GM12891 (cell line): ENCODE measurements at places on chromosomes 7 and 10.

DNA sequence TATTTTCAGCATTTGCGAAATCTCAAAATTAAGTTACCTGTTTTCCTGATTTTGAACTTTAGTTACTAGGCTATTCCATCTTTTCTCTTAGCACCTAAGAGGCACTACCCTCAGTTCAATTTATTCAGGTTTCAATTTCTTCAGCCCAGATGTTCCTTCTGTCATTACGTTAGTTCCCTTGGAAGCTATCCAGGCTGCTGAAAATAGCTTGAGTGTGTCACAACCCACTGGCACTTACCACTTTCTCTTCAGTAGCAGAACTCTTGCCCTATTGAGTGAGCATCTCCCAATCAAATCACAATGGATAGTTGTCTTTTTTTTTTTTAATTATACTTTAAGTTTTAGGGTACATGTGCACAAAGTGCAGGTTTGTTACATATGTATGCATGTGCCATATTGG is 332.7 kb upstream of the LRGUK start:
- no peak for DNase-seq

DNA sequence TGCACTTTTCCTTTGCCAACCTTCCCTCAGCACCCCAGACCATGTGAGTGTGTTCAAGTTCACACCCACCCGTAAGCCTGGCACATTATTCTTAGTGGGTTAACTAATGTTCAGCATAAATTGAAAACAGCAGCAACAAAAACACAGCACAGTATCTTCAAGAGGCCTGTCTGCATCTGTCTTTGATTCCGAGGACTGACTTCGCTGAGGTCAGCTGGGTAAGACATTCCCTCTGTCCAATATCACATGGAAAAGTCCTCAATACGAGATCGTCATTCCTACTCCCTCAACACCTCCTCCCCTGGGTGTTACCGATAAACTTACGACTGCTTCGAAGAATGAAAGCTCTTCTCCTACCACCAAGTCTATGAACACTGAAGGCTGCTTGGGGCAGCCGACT is 218.8 kb downstream of the SFMBT2 start:
- DNase-seq: no peak

DNA sequence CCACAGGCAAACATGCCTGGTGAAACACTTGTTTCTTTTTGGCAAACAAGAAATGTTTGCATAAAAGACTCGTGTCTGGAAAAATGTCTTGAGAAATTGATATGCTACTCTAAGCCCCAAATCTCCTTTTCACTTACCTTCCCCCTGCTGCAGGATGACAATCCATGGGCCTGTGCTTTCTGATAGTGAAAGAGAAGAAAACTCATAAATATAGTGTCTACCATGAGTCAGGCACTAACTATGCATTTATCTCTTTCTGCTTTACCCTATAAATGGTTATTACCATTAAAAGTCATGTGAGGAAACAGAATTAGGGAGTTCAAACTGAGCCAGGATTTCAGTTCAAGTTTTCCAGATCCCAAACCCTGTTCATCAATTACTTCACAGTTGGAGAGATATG is 6.6 kb upstream of the TARP start:
- DNase-seq: no peak

DNA sequence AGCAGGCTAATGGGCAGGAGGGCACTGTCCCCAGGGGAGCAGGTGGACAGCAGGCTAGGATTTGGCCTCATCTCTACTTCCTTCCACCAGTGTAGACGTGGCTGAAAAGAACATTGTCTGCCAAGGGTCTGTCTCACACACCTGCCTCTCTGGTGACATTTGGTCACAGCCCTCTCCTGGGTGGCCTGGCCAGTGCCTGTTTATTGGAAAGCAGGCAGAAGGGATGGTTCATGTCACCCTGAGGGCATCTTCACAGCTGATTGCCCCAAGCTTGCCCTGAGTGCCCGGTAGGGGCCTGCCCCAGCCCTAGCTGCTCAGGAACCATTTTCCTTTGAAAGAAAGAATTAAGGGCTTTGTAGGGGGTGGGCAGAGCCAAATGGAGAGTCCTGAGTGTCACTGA is 138.7 kb downstream of the C10orf105 start:
- no peak for DNase-seq

GRCh38 chr10:5364890-5365338 is at the start of gene UCN3:
Gene UCN3, plus strand, starts transcription at chr10:5364966. Its CDS starts 8,755 bp downstream, at chr10:5373721.
- DNase-seq: no peak

GRCh38 chr7:30618961-30619360 is 24.3 kb downstream of the GARS1 start:
- DNase-seq: no peak

DNA sequence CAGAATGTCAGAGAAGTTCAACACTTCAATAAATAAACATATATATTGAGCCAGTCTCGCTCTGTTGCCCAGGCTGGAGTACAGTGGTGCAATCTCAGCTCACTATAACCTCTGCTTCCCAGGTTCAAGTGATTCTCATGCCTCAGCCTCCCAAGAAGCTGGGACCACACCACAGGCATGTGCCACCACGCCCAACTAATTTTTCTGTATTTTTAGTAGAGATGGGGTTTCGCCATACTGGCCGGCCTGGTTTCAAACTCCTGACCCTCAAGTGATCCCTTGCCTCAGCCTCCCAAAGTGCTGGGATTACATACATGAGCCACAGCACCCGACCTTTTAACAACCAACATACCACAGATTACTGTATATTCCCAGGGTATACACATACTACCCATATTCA is 134.2 kb downstream of the JMJD1C start:
- no peak for DNase-seq

GRCh38 chr7:139218173-139218572 is 12.9 kb upstream of the UBN2 start:
- DNase-seq: no peak

DNA sequence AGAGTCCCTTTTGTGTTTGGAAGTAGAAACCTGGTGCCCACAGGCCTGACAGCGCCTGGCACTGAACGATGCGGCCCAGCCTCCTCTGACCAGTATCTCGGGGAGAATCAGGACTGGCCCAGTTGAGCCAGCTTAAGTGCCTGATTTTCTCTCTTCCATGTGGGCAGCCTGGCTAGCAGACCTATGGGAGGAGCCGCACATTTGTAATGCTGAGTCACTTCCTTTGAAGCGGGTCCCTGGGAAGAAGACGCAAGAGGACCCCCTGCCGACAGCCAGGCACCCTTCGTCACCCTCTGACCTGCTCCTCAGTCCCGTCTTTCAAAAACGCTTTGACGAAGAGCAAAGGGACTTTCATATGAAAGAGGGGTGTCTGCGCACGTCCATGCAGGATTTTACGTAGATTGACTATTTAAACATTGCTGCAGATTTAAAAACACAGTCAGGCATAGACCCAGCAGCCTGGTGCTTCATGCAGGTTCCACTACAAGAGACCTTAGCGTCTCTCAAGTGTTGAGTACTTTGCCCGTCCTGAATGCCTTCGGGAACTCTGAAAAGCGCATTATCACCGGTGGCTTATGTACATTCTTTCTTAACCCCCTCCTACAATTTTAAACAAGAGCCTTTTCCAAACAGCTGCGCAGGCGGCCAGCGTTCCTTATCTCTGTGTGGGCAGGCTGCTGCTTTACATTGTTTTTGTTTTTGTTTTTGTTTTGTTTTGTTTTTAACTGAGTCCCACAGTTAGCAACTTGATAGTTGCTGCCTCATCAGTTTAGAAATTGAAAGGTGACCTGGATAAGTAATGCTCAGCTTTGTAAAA is 36.5 kb upstream of the AP5Z1 start:
- no peak for DNase-seq

DNA sequence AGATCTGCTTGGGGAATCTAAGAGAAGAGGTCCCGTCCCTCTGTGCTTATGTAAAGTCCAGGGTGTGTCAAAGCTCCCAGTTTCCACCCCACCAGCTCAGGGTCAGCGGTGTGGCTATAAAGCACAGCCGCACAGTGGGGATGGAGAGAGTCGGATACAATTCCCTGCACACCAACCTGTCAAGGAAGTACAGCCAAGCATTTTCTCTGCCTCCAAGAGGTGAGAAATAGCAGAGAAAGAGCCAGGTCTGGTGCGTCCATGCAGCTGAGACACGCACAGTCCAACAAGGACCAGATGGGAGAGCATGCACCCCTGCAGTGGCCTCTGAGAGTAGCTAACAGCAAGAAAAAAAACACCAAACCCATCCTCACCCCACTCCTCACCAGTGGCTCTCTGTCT is 61.3 kb upstream of the WAC start:
- no peak for DNase-seq

GRCh38 chr10:132397036-132397541 is at the start of gene PWWP2B:
Gene PWWP2B, plus strand, starts transcription at chr10:132397200. Its CDS starts 27 bp downstream, at chr10:132397227.
- DNase-seq: peak; percentile 75

DNA sequence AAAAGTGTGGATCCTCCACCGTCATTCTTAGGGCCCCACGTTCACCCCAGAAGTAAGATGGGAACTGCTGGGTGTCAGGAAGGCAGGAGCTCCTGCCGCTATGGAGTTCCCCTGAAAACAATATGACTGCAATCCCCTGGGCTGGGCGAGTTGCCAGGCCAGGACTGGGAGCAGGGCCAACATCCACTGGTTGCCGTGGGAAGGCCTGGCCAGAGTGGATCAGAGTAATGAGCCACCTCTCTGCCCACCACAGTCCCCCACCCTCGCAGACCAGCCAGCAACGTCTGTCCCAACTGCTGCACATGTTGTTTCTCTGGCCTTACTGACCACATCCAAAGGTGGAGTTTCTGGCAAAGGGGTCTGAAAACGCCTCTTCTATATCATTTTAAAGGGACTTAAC is 86.6 kb downstream of the STRA8 start:
- DNase-seq: no peak

- DNase-seq: no peak
These were observed 34.2 kb upstream of the NEBL start for GRCh38 chr10:20931156-20931795.

DNA sequence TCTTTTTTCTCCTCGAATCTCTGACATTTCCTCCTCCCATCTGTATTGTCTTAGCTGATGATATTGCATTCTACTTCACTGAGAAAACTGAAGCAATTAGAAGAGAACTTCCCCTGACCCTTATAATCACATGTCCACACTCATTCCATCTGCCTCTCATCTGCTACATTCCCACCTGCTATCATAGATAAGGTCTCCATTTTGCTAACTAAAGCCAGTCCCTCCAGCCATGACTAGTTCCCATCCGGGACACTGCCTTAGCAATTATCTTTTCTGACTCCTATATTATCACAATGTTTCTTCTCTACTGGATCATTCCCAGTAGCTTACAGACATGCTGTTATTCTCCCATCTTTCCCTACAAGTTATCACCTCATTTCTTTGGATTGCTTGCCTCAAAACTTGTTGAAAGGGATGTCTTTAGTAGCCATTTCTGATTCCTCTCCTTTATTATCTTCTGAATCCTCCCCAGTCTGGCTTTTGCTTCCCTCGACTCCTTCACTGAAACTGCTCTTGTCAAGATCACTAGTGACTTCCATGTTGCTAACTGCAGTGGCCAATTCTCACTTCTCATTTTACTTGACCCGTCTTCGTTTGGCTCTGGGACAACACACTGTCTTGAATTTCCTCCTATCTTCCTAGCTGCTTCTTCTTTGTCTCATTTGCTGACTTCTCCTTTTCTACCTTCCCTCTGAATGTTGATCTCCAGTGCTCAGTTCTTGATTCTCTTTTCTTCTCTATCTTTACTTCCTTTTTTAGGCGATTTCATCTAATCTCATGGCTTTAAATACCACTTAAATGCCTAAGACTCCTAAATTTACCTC is 35.9 kb downstream of the FZD1 start:
- DNase-seq: no peak

- peak; percentile 51 for DNase-seq
These were observed 33.4 kb downstream of the INPP5A start for GRCh38 chr10:132570771-132571649.

DNA sequence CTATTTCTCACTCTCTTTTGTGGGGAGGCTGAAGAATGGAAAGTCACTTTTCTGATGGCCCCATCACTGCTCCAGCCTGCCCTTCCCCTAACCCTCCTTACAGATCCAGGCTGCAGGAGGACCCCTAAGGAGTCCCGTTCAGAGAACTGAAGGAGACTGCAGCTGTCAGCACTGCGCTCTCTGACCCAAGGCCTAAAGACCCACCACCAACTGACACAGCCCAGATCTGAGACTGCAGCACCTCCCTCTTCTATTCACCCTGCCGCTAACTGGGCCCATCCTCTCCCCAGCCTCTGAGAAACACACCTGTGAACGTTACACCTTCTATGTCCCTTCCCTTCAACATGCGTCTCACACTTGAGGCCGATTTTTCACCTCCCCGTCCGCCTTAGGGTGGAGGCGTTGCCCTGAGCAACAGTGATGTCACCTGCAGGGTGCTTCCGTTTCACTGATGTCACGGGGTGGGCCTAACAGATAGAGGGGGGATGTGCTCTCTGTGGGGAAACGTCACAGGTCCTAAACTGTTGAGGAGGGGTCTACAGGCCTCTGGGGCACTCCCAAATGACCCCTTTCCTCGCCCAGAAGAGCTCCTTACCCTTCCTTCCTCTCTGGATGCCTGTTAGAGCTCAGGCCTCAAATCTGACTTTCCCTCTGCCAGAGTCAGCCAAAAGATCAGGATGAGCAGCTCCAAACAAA is 5.1 kb downstream of the ITPRIP start:
- DNase-seq: no peak

DNA sequence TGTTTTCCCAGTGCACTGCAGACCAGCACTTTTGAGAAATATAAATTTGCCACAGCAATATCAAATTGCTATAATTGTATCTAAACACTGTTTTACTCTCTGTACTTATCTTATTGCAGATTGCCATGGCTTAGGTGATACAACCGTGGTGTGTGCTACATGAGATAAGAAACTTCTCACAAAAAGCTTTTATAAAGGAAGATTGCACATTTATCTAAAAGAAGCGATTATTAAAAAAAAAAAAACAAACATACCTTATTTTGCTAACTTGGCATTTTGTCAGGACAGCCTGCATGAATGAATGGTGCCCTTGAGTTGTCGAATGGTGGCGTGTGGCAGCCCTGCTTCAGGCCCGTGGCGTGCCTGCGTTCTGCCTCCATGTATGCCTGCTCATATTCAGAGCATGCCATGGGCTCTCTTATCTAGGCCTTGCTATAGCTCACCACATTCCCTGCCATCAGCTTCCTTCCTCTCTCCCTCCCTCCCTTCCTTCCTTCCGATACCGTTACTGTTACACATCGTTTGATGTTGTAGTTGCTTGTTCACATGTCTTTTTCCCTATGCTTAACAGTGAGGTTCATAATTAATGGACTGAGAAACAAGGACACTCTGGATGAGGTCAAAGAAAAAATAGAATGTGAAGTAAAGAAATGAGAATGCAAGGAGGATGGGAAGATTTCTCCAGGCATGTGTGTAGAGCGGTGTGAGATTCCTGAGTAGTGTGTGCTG is 34.9 kb downstream of the PRKAR2B start:
- no peak for DNase-seq

- no peak for DNase-seq
These were observed 163.1 kb upstream of the PLXNA4 start for GRCh38 chr7:132739271-132739955.
